ENCODE measurements at places on chromosomes 6 and 20.

GRCh38 chr6:83378621-83379388 is 52.0 kb downstream of the ME1 start:
- no peak for DNase-seq

DNA sequence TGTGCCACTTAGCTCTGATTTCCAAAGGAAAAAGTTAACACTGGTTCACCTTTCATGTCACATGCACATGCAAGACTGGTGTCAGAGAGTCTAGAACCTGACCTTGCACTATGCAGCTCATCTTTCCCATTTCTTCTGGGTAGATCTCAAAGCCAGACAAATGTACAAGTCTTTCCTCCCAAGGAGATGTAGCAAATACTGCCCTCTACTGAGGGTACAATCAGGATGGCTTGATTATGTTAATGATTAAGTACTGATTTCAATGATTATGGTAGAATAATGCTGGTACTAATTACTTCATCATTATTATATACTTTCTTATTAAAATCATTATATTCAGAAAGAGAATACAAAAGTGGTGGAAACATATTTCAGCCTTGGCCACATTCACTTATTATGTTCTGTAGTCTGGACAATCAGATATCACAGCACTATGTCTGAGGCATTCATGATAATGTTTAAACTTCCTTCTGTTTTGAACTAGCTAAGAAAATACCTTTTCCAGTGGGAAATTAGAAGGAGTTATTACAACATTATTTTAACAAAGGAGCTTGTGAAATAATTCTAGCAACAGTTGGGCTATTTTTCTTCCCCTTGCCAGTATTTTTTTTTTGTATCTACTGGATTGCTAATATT is 68.5 kb upstream of the FOXO3 start:
- no peak for DNase-seq

DNA sequence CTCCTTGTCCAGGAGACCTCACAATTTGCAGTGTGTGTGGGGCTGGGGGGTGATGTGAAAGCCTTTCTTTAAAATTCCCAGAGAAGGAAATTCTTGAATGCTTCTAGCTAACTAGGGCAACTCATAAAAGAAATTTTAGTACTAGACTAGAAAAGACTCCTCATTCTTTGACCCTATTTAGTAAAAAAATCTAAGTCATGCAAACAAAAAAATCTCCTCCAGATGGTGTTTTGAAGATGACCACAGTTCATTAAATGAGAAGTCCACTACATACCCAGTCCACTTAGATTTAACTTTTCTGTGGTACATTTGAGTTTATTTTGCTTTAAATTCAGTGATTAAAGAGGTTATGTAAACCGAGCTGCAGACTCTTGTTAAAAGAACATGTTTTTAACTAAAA is 67.5 kb downstream of the NDUFAF5 start:
- no peak for DNase-seq

- DNase-seq: no peak
Measured at GRCh38 chr6:159973951-159974350, 5.1 kb downstream of the IGF2R start.
